Type B pancreatic cell (in vitro differentiated cells): ENCODE measurements at places on chromosomes 2 and 18. TPM values are rescaled to one million over a fixed set of nuclear protein-coding genes. Genes with fewer than 3 reads are reported as not detected.

- peak overlapping the region; percentile 28 for H3K27ac ChIP-seq
- no peaks in the 10 kb centered on the region for H3K27me3 ChIP-seq
- H3K4me1 ChIP-seq, result peaks cover 10% of the 10 kb centered on the region
- no peak for DNase-seq
Measured at GRCh38 chr2:46580416-46580815, 101.1 kb downstream of the TMEM247 start.

- peak overlapping the region; percentile 55 for H3K27ac ChIP-seq
- peaks cover 9% of the 10 kb centered on the region for H3K27me3 ChIP-seq
- H3K36me3 ChIP-seq, result no peaks in the 10 kb centered on the region
- no peak overlapping the region for H3K4me3 ChIP-seq
- DNase-seq, result no peak
Measured at GRCh38 chr2:219402665-219403515, 15.2 kb upstream of the DNPEP start.

DNA sequence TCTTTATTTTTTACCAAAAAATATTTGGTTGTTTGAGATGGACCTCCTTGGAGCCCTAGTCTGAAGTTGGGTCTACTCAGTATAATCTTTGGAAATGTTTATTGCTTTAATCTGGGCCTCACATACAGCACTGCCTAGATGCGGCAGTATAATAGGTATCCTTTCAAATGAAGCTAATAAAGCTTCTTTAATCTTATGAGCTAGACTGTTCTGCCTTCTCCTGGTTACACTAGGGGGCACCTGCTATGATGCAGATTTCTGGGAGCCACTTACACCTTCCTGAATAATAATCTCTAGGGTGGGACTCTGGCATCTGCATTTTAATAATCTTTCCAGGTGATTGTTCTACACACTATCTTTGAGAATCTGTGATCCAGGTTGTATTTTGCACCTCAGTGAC lies 169.7 kb upstream of the SESTD1 start:
- H3K27ac ChIP-seq, result no peak overlapping the region
- no peaks in the 10 kb centered on the region for H3K36me3 ChIP-seq
- H3K4me1 ChIP-seq, result peaks cover 11% of the 10 kb centered on the region
- no peak overlapping the region for H3K4me3 ChIP-seq

GRCh38 chr2:38039121-38039910 lies 36.6 kb downstream of the CYP1B1 start:
- peaks cover 34% of the 10 kb centered on the region for H3K27me3 ChIP-seq
- DNase-seq, result no peak
- H3K4me1 ChIP-seq, result peaks cover 19% of the 10 kb centered on the region
- no peak overlapping the region for H3K4me3 ChIP-seq
- no peaks in the 10 kb centered on the region for H3K36me3 ChIP-seq
- no peak overlapping the region for H3K27ac ChIP-seq

Gene CROCC2
- total RNA-seq, result 0.68 and 0.98 TPM in 2 replicates

Gene CAPN13
- 3.3 and 4.9 TPM in 2 replicates for total RNA-seq

Gene GLB1L
- total RNA-seq, result 4.4 and 16.1 TPM in 2 replicates
